ENCODE measurements at places on chromosomes 2 and 18.

DNA sequence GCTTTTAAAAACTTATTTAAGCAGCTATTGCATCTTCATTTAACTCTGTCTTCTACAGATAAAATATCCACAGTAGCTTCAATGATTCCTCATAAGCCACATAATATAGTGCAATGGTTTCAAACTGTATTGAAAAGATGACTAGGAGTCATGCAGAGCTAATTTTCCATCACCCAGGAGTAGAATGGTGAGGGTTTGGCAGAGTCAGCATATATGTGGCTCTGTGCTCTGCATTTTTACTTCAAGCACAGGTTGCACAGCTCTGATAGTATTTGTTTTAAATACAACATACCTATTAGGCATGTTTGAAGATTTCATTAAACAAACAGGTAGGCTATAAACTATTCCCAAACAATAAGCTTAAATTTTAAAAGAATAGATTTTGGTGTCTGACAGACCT is 731.9 kb upstream of the VRK2 start:
- DNase-seq, result no peak

DNA sequence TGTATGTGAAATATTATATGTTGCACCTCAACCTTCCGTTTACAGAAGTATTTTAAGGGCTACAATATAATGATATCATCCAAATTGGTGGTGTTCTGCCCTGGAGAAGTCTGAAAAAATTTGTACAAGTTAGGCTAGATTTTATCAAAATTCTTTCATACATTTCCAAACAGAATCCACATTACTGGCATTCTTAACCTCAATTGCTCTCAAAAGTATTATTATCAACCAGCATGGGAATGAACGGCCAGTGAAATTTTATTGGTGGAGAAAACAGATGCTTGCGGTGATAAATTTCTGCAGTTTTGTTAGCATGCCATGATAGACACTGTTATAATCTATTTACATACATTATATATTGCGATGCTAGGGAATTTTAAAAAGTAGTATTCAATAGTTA is 88.3 kb upstream of the TFPI start:
- DNase-seq, result no peak

DNA sequence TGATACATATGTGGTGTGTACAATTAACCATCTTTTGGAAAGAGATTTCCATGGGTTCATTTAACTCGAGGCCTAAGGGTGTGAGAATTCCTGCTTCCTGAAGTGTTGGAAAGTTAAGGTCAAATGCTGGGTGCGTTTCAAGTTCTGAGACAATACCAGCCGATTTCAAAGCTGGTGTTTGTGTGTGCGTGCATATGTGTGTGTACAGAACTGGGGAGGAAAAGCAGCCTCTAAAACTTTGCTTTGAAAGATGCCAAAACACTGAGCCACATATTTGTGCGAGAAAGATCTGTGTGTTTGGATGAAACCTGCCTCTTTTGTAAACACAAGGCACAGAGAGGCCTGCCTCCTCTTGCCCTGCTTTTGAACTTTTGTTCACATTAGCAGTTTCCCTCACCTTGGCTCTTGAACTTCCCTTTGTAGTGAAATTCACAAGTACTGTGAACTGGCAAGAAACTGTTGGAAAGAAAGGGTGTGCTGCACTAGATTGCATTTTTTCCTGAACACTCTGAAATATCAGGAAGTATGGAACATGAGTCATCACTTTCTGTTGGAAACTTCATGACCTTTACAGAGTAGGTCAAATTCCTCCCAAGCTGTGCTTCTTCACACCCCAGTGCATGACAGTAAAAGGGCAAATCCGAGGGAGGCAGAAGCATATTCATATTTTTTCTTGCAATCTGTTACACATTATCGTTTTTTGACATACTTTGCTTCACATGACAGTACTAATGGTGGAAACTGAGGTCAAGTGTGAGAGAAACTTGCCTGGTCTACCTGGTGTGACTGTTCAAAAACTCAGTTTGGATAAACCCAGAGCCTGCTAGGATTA is 20.0 kb upstream of the CAVIN2 start:
- peak; percentile 84 for DNase-seq

DNA sequence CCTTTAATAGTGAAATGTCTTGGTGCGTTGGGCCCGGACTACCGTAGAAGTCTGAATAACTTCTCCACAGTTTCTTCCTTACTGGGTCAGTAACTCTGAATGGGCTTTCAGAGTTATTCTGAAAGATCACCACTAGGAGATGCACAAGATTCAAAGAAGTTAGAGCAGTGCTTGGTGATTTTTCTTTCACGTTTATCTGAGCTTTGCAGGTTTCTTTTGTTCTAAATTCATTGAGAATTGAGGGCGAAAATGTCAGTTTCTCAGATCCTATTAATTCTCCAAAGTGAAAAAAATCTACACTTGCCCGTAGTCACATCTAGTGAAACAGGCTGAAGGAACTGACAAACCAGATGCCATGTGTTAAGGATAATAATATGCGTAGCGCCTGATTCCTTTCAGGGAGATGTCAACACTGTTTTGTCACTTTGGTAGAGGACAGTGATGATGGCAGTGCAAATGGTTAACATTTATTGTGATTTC is 70.1 kb downstream of the QPCT start:
- DNase-seq, result peak; percentile 16

DNA sequence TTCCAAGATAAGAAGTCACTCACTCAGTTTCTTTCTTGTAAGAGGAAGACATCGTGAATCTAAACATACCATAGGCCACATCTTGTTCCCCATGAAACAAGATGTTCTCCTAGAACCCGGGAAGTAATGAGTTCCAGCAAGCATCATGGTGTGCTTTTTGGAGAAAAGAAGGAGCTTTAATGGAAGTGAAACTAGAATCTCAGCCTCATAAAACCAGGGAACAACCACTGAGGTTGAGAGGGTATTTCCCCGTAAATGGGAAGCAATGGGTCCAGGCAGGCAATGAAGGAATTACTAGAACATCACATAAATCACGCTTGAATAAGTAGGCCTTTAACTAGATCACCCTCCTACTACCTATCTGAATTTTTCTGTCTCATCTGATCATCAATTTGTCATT is 40.3 kb downstream of the PSTPIP2 start:
- DNase-seq, result no peak

DNA sequence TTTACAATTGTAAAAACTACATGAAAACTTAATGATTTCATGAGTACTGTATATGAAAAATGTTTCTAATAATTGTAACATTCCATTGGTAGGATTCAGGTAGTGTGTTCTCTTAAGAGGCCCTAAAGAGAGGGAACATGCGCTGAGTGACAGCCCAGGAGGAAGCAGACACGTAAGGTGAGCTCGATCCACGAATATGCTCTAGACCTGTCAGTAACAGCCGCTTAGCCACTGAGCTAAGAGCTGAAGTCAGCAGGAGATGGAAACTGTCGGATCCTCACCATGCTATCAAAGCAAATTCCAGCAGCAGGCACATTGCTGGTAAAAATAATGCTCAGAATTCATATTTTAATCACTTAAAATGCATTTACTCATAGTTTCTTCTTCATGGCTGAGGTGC is 346.5 kb downstream of the TGIF1 start:
- DNase-seq, result no peak

- peak; percentile 48 for DNase-seq
Observed at GRCh38 chr2:45627911-45628310, 16.8 kb upstream of the SRBD1 start.

DNA sequence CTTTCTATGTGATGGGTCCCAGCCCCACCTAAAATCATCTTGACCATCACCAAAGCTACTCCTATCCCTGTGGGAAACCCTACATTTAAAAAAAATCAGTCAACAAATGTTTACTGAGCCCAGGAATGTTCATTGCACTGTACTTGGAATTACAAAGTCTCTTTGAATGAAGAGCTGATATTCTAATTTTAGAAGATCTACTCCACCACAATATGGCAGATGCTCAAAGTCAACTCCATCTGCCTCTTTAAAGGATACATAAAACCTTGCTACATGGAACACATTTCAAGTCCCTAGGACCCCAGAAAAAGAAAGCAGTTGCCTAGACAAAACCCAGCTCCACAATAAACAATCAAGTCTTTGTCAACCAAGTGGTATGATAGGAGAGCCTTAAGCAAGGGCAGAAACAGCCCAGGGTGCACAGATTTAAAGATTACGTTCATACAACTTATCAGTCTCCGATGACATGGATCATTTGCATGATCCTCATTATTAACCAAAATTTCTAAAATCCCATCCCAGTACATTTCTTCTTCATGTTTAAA is 234.3 kb upstream of the ACVR2A start:
- no peak for DNase-seq

DNA sequence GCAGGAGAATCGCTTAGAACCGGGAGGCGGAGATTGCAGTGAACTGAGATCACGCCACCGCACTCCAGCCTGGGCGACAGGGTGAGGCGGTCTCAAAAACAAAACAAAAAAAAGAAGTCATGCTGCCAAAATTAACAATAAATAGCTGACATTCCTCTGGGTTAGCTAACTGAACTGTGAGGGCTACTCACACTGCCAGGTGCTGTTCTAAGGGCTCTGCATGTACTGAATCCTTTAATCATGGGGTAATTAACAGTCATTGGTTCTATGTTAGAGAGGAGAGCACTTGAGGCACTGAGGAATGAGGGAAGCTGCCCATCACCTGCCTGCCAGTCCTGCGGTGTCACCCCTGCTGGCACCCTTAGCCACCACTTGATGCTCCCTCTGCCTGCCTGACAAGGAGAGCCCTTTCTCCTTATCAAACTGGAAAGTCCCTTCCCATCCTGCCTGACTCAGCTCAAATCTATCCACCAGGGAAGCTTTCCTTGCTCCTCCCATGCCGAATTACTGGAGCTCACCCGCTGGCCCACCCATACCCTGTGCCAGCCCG is 73.0 kb upstream of the RIOK3 start:
- peak; percentile 22 for DNase-seq

DNA sequence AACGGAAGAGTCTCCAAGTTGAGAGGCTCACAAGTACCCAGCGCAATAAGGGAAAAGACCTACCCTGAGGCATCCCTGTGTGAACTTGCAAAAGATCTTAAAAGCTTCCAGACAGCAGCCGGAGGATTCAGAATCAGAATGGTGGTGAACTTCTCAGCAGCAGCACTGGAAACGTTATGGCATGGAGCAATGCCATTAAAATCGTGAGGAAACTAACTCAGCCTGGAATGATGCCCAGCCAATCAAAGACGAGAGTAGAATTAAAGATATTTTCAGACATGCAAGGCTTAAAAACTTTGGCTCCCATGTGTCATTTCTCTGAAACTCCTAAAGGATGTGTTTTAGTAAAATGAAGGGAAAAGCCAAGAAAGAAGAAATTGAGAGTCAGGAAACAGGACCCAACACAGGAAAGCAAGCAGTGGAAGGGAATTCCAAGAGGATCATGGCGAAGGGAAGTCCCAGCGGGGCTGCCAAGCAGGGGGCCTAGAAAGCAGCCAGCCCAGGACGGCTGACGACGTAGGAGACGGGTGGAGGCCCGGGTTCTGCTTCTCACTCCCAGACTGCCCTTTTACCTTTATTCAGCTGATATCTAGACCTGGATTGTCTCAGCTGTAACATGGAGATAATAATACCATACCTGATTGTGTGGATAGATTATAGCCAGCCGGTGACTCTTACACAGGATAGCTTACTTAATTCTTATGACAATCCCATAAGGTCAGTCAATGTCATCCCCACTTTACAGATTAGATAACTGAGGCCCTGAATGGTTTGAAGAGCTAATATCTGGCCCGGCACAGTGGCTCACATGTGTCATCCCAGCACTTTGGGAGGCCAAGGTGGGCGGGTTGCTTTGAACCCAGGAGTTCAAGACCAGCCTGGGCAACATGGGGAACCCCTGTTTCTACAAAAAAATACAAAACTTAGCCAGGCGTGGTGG is 92.8 kb downstream of the ASAP2 start:
- no peak for DNase-seq

DNA sequence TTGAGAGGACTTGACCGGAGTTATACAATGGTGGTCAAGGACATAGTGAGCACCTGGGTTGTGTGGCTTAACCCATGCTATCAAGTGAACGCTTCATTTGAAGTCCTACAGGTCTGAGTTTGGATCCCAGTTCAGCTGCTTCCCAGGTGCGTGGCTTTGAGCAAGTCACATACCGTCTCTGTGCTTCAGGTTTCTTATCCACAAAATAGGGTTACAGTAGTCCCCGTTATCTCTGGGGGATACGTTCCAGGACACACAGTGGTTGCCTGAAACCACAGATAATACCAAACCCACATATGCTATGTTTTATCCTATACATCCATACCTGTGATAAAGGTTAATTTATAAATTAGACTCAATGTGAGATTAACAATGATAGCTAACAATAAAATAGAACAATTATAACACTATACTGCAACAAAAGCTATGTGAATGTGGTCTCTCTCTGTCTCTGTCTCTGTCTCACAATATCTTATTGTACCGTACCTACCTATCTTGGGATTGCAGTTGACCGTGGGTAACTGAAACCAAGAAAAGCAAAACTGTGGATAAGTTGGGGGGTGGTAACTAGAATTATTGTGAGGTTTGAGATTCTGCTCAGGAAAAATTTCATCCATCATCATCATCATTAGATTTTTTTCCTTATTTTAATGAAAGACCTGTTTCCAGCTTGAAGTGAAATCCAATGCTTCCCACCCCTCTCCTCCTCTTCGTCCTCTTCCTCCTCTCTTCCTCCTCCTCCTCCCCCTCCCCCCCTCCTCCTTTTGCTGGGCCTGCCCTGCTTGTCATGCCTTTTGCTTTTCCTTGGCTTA is 22.7 kb downstream of the LBH start:
- no peak for DNase-seq

- no peak for DNase-seq
Observed at GRCh38 chr2:96120991-96121390, 4.6 kb upstream of the ADRA2B start.

DNA sequence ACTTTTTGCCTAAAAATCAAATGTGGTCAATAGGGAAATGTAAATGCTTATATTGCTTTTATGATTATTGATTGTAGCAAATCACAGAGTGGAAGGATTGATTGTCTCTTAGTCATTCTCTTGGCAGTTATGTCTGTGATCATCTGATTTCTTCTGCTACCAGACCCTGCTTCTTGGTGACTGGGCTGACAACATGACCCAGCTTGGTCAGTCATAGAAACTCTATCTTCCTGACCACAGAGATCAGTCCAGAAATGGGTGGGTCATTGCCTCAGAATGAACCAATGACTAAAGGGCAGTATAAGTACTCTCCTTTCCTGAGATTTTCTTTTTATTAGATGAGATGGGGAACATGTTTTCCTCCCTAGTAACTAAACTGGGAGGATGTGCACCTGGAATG is 87.6 kb downstream of the MAIP1 start:
- DNase-seq, result no peak

Measured in H4 (cell line).